ENCODE measurements at places on chromosomes 7 and 10.

DNA sequence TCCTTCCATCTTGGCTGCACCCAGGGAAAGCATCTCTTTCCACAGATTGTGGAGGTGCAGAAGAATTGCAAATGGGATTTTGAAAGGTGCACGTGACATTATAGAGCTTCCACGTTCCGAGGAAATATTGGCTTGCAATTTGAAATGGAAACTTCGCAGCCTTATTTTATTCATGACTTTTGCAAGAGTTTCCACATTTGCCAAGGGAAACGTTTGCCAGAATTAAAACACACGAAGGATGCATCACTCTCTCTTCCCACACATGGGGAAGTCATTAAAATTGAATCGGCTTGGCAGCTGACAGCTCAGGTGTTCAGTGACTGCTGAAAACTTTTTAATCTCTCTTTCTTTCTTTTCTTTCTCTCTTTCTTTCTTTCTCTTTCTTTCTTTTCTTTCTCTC, 475.4 kb upstream of the IGFBP3 start:
- DNase-seq, result no peak

DNA sequence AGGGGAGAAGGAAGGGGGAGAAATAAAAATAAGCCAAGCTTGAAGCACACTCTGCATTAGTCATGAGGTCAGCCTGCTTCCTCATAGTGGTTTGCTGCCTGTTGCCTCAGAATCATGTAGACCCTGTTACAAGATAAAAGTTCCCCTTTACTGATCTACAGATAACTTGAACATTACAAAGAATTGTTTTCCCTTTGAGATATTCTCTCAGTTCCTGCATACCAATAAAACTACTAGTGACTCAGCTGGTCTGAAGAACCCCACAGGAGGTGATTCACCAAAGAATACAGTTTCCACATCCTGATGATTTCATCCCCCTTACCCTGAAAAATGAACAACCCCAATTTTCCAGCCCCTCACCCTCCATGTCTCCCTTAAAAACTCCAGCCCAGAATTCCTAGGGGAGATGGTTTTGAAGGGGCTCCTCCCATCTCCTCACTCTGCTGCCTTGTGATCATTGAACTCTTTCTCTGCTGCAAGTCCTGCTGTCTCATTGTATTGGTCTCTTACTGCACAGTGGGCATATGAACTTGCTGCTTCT, 31.5 kb upstream of the NRP1 start:
- no peak for DNase-seq

DNA sequence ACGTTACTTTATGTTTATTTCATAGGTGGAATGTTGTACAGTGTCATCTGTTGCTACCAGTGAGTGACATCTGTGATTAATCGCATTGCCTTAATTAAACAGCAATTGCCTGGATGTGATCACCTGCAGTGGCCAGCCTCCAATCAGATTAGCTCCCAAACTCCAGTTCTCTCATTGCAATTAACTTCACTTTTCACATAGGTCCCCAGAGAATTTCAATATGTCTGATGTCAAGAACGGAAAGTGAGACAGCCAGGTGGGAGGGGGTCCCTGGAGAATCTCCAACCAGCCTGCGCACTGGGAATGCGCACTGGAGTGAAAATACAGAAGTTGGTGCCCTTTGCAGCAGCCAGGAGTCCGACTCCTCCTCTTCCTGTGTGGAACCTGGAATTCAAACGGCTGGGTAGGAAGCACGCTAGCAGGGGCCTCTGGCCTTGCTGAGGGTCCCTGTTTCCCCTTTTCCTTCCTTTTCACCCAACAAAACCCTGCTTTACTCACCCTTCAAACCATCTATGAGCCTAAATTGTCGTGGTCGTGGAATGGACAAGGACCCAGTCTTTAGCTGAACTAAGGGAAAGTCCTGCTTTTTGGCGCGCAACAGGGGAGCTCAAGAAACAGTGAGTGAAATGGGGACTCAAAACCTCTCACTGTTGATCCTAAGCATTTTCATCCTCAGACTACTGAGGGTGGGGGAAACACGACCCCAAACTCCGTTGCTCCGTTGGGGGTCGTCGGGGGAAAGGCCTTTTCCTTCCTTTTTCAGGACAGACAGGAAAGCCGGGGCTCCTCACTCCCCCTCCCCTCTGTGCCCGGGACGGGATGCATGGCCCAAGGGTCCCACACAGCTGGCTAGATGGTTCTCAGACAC, 1355.5 kb upstream of the LRRTM3 start:
- peak; percentile 89 for DNase-seq

DNA sequence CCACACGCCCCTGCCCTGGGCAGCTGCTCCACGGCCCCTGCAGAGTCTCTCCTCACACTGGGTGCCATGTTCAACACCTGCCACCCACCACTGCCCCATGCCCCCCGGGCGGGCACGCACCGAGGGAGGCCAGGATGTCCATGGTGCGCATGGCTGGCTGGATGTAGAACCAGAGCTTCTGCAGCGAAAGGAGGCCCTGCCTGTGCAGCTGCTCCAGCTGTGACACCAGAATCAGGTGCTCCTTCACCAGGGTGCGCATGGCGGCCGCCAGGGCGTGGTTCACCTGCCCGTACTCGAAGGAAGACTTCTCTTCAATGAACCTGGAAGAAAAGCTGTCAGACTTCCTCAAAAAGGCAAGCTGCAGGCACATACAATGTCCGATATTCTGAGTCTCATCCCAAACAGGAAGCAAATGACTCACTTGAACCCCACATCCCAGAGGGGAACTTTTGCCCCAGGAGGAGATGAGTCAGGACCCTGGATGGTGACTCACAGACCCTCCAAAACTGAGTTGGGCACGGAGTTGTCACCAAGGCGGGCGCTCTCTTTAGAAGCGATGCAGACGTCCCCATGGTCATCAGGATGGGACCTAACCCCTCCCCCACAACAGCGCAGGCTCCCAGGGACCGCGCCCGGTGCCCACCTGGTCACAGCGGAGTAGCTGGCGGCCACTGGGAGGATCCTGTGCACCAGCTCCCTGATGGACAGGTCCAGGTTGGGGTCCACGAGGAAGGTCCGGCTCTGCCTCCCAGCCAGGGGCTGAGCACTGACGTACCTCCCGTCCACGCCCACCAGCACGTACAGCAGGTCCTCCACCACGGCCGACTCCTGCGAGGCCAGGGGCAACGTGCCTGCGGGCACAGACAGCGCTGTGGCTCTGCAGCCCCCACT, 15.5 kb downstream of the TUBGCP2 start:
- DNase-seq, result no peak

- DNase-seq, result no peak
These were observed 128.4 kb upstream of the ZNF746 start for GRCh38 chr7:149625947-149626392.

DNA sequence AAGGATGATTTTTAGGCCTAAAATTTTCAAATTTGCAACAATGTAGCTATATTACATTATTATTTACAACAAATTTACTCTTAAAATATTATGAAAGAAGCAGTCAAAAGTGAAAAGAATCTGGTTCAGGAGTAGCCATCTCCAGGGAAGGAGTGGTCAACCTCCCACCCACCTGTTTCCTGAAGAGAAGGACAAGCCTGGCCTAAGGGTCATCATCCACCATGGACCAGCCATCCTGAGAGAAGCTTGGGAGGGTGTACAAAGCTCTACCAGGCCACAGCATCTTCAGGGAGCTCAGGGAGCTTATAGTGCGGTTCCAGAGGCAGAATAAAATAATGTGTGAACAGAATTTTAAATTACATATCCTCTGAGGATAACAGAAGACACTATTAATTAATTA, 38.1 kb downstream of the COL1A2 start:
- no peak for DNase-seq

DNA sequence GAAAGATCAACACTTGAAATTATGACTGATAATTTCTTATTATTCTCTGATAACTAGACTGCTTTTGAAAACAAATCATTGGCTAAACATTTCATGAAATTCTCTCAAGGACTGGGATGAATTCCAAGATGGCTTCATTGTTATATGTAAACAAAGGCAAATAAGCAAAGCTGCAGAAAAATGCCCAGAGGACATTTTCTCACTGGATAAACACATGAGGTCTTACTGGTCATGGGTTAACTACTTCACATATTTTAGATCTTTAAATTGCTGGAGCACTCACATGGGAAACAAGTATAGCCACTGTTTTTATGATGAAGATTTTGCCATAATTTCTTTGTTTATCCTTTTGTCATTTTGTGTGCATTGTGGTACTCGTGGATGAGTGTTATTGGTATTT, 239.1 kb downstream of the PHF14 start:
- no peak for DNase-seq

GRCh38 chr10:131250454-131251145, 60.9 kb downstream of the TCERG1L start:
- no peak for DNase-seq

DNA sequence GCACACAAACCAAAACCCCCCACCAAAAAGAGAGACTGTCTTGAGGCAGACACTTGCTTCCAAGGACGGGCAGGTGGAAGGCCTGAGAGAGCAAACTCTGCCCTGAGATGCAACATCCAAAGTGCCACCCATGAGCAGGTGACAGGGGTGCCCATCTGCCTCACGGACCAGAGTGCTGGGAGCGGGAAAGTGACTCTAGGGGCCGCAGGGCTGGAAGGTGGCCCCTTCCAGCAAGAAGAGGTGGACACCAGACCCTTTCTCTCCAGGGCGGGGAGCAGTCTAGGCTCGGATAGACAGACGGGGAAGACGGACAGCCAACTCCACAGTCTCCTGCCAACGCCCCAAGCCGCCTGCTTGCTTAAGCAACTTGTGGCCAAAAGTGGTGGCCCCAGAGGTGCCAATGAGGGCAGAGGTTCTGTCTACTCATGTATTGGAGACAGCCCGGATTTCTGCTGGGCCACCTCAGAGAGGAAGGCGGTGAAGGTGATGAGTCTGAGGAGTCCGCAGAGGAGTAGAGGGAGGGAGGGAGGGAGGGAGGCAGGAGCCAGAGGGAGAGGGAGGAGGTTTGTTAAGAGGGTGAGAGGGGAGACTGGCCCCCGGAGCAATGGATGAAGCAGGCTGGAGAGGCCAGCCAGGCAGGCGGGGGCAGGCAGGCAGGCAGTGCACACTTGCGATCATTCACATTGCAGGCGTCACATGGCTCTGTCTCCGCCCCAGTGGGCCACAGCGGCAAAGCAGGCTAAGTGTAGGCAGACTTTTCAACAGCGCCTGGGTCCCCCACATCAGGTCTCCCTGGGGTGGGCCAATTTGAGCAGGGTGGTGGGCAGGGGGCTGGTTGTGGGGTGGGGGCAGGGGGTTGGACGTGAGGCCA, 65.6 kb downstream of the SLC29A4 start:
- DNase-seq, result peak; percentile 61

DNA sequence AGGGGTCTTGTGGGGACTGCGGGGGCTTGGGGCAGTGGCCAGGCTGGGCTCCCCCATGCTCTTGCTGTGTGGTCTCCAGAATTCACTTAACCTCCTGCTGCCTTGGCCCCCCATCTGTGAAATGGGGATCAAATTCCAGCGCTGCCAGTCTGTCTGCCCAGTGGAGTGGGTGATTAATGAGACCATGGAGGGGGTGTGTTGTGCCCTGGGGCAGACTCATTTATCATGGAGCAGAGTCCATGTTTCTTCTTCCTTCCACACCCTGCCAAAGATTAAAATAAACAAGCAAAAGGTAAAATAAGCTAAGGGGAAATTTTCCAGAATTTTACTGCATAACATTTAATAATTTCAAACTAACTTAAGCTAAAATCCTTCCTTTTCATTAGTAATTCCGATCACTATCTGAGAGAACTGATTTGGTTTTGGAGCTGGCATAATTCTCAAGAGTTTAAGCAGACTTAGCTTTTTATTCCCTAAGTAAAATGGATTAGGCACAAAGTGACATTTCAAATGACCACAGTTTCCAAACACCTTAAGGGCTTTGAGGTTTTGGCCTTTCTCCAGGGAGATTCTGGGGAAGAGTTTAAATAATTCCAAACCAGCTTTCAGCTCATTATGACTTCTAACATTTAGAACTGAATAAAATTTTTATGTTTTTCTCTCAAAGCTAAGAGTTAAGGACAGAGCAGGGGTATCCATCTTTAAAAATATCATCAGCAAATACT, 211.9 kb downstream of the CXCL12 start:
- no peak for DNase-seq
